ENCODE measurements at places on chromosomes 11 and 22.

DNA sequence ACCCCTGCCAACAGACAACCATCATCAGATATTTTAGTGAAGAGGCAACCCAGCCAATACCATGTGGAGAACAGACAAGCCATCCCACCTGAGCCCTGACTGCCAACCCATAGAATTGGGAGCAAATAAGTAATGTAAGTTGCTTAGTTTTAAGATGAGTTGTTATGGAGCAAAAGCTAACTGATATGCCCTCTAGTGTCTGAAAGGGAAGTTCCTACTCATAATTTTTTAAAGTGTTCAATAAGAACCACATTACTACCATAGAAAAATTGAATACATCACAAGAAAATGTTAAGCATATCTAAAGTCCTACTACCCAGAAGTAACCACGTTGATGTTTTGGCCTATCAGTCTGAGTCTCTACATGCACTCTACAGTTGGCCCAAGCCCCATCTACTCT, 50.8 kb upstream of the SLC36A4 start:
- peaks cover 11% of the 10 kb centered on the region for H3K27me3 ChIP-seq
- H3K36me3 ChIP-seq = no peaks in the 10 kb centered on the region
- H3K4me1 ChIP-seq = no peaks in the 10 kb centered on the region
- H3K27ac ChIP-seq = no peak overlapping the region
- no peak for DNase-seq
- no peak overlapping the region for H3K4me3 ChIP-seq

GRCh38 chr22:19805821-19806212, 45.2 kb downstream of the TBX1 start:
- H3K27me3 ChIP-seq = no peaks in the 10 kb centered on the region
- H3K27ac ChIP-seq = no peak overlapping the region
- peaks cover 22% of the 10 kb centered on the region for H3K36me3 ChIP-seq

DNA sequence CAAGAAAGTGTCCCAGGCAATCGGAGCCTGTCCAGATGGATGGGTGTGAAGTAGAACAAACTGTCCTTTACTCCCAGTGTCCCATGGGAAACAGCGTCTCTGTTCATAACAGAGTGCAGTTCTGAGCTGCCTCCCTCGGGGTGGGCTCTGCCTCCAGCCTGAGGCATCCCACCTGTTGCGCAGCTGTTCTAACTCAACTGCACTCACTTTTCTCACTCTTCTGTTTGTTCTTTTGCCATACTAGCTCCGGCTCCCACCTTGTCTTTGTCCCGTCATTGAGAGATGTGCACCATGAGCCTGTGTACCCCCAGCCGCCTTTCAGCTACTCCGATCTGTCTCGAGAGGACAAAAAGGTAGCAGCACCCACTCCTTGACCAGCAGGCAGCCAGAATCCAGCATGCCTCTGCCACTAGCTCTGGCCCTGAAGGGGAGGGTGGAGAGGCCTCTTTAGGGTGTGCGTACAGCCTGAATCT, 20.7 kb upstream of the CDC42EP2 start:
- no peaks in the 10 kb centered on the region for H3K27me3 ChIP-seq
- H3K4me3 ChIP-seq = no peak overlapping the region
- peaks cover 4% of the 10 kb centered on the region for H3K36me3 ChIP-seq
- H3K27ac ChIP-seq = no peak overlapping the region
- no peak for DNase-seq
- H3K4me1 ChIP-seq = no peaks in the 10 kb centered on the region

- H3K36me3 ChIP-seq = peaks cover 57% of the 10 kb centered on the region
- H3K27me3 ChIP-seq = no peaks in the 10 kb centered on the region
- H3K4me3 ChIP-seq = no peak overlapping the region
- DNase-seq = no peak
- no peak overlapping the region for H3K27ac ChIP-seq
Measured at GRCh38 chr11:129935723-129936122, 40.3 kb upstream of the NFRKB start.
